ENCODE measurements at places on chromosomes 2 and 18. TPM values are rescaled to one million over a fixed set of nuclear protein-coding genes. Genes with fewer than 3 reads are reported as not detected.

LCT gene
- polyA plus RNA-seq = not detected

SERPINB4 gene
- not detected for polyA plus RNA-seq

TMEM150A gene
- polyA plus RNA-seq = 36.5 TPM

SPC25 gene
- polyA plus RNA-seq = 21.2 TPM

DNA sequence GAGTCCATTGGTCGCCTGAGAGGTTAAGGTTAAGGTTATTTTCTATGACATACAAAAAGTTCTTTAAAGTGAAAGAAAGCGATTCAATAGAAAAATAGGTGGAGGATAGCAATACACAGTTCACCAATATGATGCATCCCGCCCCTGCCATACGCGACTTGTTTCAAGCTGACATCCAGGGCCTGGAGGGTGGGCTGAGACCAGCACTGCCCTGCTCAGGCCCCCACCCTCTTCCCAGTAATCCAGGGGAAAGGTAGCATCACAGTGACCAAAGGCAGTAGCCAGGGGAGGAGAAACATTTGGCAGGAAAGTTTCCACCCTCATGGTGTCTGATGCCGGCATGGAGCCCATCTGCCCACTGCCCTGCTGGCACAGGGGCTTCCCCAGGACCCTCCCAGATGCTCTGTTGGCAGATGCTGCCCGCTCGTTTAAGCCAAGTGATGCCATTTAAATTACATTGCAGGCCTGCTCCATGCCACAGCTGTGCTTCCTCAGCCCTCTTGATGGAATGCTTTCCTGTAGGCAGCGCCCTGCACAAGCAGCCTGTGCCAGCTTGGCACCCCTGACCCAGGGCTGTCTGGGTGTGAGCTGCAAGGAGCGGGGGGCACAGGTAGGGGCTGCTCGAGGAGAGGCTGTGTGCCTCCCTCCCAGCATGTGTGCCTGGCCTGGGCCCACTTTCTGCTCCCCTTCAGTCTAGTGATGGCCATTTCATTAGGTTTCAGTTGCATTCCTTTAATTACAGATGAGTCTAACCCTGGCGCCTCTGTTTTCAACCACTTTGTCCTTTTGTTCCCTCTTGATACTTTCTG is 10.7 kb upstream of the ANO7 start:
- no peak for DNase-seq

EEF1B2 gene
- polyA plus RNA-seq = 605 TPM

EFHD1 gene
- polyA plus RNA-seq = 96.1 TPM

GRCh38 chr2:128640166-128640844 is 321.6 kb upstream of the HS6ST1 start:
- no peak for DNase-seq

DNA sequence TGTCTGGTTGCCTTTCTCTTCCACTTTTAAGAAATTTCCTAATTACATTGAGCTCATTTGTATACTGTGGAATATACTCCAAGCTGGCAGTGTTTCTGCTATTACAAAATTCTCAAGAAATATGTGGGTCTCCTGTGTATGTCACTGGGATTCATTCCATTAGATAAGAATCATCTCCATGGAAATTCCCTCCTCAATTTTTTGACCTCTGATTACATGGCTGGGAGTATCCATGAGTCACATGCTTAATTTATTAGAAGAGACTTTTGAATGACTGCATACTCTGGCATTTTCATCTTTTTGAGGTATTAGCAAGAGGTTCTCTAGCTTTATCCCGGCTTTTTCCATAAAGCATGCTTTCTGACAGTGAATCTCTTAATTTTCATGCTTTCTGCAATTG is 665.5 kb upstream of the CNTNAP5 start:
- no peak for DNase-seq

GRCh38 chr18:76368271-76368670 is 126.8 kb downstream of the ZNF516 start:
- no peak for DNase-seq

GRCh38 chr2:216888887-216889622 is 29.2 kb upstream of the TNP1 start:
- DNase-seq = no peak

EVX2 gene
- not detected for polyA plus RNA-seq

DNA sequence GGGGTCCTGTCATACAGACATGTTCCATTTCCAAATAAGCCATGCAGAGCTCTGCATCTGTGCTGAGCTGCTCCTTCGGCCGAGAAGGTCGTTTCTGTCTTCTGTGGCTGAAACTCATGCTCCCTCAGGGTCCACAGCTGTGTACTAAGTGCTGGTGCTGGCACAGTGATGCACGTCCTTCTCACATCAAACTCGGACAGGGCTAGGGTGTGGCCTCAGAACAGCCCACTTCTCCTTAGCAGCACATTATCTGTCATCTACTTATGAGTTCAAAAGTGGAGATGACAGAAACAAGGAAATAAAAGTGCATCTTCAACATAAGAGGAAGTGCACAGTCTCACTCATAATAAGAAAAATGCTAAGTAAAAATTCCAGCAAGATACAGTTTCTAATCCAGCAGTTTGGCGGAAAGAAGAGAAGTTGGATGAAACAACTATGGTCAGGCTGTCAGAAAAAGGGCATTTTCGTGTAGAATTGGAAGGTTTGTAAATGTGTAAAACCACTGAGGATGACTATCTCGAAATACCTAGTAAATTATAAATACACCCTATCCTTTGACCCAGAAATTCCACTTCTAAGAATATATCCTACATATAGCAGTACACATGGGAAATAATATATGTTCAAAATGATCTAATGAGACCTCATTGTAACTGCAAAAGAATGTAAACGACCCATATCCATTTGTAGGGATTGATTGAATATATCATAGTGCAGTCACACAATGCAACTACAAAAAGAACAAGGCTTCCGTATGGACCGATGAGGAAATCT is 53.7 kb upstream of the APCDD1 start:
- no peak for DNase-seq

SLC23A3 gene
- polyA plus RNA-seq = 20.3 TPM

CD207 gene
- 0.17 TPM for polyA plus RNA-seq

- DNase-seq = no peak
Observed at GRCh38 chr2:121146630-121147029, 138.4 kb downstream of the TFCP2L1 start.

CTLA4 gene
- polyA plus RNA-seq = 0.21 TPM

TRIP12 gene
- 153 TPM for polyA plus RNA-seq

DNA sequence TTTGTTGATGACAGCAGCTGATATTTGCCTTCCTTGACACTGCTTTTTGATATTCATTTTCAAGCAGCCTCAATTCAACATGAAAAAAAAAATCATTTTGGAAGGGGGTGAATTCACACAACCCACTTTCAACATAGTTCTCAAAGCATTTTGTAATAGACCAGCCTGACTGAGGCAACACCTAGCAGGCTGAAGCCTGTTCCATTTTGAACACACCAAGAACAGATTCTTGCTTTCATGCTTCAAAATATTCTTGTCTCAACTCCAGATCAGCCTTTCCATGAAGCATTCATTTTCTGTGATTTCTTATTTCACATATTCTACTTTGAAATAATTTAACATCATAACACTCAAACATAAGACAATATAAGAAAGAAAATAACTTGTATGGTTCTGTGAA is 812.6 kb upstream of the POU3F3 start:
- no peak for DNase-seq

DNA sequence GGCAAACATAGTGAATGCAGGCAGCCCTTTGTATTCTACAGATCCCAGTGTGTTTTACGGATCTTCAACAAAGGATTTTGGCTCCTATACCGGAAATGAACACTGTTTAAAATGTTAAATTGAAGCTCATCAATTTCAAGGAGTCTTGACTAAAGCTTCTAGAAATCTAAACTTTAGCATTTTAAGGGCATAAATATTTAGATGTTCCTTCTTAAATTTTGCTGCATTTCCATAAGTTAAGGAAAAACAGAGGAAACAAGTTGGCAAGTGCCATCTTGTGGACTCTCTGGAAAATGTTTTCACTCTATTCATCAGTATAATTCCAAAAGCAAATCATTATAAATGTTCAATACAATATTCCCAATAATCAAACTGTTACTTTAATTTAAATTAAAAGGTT is 19.6 kb downstream of the CHN1 start:
- no peak for DNase-seq

DNA sequence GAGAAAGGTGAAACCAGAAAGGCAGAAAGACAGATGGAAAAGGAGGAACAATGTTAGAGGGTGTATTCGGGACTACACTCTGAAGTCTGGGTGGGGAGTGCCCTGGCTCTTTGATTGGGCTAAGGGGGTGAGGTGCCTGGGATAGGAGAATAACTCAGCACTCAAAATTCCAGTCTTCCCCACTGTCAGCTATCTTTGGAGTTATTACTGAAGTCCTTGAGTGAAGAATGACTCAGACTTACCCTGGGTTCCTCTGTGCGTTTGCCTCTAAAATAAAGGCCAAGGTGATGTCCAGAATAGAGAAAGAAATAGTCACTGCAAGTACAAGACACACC is 151.8 kb upstream of the SERPINE2 start:
- DNase-seq = no peak

ARHGEF33 gene
- polyA plus RNA-seq = 2.7 TPM

GRCh38 chr2:126843081-126843480 is 55.6 kb upstream of the TEX51 start:
- DNase-seq = no peak

DNA sequence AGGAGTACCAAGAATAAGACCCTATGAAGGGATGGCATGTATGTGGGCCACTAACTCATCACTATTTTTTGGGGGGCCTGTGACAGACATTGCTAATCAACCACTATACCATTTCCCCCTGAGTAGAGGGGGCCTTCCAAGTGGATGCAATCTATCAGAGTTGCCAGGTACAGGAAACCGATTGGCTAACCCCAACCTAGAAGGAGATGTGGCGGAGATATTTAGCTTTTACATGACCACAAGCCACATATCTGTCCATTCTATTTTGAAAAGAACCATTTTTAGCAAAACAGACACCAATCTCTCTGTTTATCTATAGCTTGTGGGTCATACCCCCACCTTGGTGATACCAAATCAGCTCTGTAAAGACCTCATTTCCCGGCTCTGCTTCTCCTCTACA is 51.0 kb downstream of the PAX8 start:
- no peak for DNase-seq

DNA sequence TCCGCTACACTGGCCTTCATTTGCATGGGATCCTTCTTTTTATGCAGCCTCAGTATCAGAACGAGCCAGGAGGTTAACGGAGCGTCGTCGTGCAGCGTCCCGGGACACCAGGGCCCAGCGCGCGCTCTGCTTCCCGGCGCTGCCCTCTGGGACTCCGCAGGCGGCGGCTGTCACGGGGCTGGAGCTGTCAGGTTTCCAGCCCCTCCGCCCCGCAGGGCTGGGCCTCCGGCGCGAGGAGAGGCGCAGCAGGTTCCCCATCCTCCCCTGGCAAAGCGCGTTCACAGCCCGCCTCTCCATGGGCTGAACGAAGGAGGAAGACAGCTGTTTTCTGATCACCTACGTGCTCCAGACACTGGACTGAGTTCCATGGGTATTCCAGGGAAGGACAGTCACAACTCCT is 12.5 kb upstream of the PAX8 start:
- no peak for DNase-seq

- no peak for DNase-seq
Observed at GRCh38 chr2:127679680-127680361, 4.5 kb upstream of the LIMS2 start.

DNA sequence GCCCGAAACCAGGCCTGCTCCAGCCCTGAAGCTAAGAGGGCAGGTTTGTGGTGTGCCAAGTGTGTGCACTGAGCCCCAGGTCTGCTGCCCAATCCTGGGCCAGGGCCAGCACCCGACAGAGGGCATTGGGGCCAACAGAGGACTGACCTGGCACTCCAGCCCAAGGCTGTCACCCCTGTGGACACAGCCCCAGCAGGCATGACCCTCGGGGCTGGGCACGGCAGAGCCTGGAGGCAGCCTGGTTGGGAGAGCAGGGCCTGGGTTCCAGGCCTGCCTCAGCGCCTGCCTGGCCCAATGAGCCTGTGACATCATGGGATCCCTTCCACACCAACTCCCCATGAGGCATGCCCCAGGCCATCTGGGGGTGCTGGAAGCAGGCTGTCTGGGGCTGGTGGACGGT is 10.8 kb upstream of the SNED1 start:
- DNase-seq = no peak

DNA sequence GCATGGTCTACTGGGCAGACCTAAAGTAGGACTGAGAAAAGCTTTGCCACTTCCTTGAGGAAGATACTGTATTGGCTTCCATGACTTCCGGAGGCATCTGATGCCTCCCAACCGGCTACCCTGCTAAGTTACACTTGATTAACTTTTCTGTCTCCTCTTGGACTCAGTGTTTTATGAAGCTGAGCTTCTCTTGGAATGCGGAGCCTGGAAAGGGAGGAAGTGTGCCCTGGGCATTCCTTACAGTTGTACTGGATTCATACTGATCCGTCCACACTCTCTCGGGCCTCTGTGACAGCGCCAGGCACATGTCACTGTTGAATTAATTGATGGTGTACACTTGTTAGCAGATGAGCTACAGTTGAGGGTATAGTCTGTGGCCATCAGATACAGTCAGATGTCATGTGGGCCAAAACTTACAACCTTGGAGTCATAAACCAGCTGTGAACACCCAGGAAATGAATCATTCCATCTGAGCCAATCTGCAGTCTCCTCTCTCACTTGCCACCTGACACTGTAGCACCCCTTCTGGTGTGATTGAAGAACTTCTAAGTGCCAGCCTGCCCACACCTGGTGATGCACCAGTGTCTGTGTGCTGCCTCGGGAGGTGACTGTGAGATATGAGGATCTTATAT is 122.5 kb downstream of the FHOD3 start:
- DNase-seq = no peak

DNA sequence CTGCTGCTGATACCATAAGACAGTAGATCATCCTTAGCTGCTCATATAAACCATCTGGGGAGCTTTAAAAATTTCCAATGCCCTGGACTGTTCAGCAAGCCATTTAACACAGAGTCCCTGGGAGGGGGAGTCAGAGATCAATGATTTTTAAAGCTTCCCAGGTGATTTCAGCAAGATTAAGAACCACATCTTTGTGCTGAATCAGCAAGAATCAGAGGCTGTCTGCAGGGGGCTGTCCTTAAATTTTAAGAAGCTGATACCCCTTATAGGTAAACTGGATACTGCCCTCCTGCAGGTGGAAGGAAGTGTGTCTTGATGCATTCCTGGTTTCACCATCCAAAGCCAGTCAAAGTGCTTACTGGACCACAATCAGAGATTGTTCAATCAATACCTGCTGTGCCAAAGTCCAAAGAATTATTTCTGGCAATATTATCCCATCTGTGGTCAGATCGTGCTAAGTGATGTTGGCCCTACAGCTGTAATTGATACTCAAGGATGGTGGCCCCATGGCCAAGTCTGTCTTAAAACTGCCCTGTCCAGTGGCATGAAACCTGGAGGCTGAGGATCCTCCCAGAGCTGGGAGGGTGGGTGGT is 72.2 kb downstream of the BCL2L11 start:
- no peak for DNase-seq

PLCL1 gene
- 15.2 TPM for polyA plus RNA-seq

DNA sequence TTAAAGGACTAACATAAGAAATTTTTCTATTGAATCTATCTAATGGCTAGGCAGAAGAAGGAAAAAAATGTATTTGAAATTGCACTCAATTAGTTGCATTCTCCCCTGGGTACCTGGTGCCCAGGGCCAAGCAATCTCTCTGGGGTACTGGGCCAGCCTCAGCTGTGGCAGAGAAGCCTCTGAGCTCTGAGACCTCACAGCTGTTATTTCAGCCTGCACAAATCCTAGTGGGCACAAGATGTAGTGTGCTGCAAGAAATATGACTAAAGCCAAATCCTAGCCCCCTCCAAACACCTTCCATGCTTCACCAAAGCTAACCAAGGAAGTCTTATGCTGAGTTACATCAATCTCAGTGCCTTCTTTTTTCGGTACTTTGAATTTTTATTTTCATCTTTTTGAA is 478.4 kb downstream of the STK39 start:
- DNase-seq = no peak
